ENCODE measurements at places on chromosomes 4 and X.

- DNase-seq, result no peak
Measured at GRCh38 chr4:162506253-162506652, 342.5 kb upstream of the FSTL5 start.

DNA sequence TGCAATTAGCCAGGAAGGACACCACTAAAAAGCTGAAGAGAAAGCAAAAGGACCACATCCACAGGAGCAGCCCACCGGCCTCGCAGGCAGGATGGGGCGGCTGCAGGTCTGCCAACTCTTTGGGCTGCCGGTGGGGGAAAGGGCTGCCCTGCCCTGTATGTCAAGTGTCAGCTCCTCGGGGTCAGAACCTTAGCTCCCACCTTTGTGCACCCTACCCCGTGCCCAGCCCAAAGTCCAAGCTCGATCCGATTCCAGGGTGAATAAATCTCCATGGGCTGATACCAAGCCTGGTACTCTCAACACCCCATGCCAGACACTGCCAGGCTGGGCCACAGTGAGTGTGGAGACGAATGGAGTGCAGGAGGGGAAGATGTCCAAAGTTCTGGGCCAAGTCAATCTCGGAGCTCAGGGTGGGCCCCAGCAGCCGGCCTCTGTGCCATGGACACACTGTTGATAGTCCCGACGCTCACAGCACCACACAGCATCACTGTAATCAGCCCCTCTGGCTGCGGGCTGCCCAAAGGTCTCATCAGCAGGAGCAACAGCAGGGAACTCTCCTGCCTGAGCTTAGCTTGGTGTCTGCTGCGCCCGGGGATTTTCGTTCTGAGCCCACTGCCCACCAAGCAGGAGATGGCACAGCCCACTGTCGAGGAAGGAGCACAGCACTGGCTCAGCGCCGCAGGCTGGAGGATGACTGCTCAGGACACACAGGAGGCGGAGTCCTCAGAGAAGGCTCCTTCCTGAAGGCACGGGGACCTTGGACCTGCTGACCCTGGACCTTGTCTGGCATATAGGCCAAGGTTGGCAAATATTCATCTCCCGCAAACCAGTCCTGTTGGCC lies 84.4 kb downstream of the JAKMIP1 start:
- DNase-seq, result no peak

- DNase-seq, result peak; percentile 54
Measured at GRCh38 chr4:153651116-153651515, 33.0 kb upstream of the TLR2 start.

DNA sequence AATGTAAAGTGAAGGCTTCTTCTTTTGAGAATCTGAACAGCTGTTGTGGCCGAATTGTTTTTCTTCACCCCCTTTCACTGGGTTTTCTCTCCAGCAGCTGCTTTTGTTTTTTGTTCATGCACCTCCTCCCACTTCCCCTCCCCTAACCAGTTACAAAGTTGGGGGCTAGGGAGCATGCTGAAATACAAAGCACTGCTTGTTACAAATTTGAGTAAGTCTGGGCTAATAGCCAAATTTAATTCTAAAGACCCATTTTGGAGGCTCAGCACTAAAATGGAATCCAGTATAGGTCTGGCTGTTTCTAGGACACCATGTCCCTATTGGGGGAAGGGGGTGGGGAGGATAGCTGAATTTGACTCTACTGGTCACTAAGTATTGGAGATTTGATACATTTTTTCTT lies 89.2 kb upstream of the GPM6B start:
- no peak for DNase-seq

DNA sequence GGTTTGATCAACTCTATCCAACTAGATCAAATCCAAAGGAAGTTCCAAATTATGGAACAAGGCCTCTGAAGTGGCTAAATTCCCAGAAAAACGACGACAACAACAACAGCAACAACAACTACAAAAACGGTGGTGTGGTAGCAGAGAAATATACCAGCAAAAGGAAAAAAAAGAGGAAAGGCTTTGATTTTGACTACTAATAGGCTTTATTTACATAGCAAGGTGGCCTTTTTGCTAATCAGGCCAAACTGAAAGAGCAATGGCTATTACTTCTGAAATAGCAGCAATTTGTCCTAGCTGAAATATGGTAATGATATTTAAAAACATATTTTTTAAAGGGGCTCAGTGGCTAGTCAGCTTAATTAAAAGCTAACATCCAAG lies 40.8 kb upstream of the TMPRSS11E start:
- no peak for DNase-seq

DNA sequence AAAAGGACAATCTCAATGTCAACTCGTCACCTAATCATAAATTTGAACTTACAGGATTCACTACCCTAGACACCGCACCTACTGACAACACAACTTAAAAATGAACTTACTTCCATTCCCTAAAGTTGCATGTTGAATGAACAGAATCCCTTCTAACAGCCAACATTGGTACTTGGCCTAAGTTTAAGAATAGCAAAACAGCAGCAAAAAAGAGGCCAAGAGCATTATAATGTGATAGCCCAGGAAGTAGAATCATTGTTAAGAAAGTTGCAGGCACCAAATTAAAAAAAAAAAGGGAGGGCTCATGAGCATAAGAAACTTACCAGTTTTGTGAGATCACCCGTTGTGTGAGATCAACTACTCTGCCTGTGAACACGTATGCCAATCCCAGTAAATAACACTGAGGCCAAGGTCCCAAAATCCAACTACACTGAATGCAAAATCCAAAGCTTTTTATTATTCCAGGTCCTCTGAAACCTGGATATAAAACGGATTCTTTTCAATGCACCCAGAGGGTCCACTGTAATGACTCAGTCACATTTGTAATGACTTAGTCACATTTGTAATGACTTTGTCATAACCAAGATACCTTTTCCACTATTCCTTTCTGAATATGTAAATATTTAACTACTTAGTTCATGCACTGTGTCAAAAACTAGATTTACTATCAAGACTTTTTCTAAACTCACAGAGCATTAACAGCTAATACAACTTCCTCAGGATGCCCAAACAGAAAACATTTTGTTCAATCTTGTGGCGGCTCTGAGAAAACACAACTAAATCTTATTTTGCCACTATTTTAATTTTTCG lies 6.8 kb downstream of the HNRNPDL start:
- no peak for DNase-seq

DNA sequence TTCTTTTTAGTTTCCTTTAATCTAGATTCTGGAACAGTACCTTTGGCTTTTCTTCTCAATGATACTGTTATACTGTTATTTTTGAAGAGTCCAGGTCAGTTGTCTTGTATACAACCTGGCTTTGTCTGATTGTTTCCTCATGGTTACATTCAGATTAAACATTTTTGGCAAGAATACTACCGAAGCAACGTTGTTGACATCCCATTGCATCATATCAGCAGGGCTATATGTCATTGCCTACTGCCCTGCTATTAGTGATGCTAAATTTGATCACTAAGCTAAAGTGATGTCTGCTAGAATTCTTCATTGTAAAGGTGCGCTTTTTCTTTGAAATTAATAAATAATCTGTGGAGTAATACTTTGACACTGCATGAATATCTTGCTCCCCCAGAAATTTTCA lies 5.8 kb upstream of the ATP1B4 start:
- no peak for DNase-seq

DNA sequence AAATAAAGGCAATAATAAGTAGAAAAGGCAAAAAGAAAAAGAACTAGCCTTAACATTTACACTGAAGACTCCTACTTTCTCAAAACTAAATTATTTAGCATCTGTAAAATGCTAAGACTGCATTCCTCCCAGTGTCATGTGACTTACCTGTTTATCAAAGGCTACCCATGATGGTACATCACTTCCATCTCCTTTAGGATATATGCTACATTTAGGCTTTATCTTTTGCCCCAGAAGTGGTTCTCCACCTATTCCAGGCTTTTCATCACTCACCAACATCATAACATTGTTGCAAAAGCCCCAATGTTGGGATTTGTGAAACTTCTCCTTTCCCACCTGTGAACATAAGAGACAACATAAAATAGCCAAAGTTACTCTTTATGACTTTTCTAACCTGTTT lies 31.1 kb downstream of the EFHC2 start:
- no peak for DNase-seq

Measured in AML-193 (cell line).